ENCODE measurements at places on chromosomes 1 and 21.
A peak's percentile ranks its signal among the peaks of the same experiment; 100 is the strongest.

GRCh38 chr1:32274646-32275340, 17.1 kb upstream of the HDAC1 start:
- no peak for DNase-seq

DNA sequence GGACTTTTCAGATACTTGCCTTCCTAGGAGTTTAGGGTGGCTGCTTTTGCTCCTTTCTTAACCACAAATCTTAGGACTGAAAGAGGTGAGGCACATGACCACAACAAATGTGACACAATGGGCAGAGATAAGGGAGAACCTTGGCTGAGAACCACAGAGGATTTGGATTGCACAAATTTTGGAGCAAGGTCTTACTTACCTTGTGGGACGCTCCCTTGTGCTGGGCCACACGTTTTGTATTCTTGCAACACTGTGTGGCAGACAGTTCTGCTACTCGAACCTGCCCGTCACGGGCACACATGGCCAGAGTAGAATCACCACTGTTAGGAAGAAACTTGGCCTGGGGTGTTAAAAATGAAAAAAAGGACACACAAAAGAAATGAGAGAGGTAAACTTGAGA, 23.9 kb downstream of the DCAF8 start:
- DNase-seq, result no peak

GRCh38 chr1:44855742-44856141, 12.7 kb upstream of the PTCH2 start:
- DNase-seq, result no peak

DNA sequence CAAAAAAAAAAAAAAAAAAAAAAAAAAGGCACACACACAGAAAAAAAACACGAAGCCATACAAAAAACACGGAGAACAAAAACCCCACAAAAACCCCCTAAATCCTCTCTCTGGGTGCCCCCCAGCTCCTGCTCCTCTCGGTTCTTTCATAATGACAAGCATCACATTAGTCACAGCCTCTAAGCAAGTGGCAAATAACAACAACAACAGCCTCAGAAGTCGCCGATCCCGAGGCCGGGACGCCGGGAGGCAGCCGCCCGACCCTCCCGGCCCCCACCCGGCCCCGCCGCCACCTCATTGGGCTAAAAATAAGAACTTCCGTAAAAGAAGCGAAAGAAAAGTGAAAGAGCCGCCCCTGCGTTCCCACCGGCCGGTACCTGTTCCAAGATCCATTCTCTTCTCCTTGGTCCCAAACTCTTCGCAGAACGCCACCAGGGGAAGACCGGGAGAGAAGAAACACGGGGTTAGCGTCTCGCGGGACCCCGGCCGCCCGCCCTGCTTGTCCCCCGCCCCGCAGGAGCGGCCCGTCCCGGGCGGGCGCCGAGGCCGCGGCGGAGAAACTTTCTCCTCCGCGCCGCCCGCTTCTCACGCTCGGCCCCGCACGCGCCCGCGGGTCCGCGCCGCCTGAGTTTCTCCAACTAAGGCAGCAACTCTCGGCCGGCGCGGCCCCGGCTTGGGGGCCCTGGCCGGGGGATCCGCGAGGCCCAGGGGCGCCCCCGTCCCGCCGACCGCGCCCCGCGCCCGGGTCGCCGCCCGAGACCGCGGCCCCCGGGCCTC, 102.8 kb downstream of the CASZ1 start:
- DNase-seq, result no peak

DNA sequence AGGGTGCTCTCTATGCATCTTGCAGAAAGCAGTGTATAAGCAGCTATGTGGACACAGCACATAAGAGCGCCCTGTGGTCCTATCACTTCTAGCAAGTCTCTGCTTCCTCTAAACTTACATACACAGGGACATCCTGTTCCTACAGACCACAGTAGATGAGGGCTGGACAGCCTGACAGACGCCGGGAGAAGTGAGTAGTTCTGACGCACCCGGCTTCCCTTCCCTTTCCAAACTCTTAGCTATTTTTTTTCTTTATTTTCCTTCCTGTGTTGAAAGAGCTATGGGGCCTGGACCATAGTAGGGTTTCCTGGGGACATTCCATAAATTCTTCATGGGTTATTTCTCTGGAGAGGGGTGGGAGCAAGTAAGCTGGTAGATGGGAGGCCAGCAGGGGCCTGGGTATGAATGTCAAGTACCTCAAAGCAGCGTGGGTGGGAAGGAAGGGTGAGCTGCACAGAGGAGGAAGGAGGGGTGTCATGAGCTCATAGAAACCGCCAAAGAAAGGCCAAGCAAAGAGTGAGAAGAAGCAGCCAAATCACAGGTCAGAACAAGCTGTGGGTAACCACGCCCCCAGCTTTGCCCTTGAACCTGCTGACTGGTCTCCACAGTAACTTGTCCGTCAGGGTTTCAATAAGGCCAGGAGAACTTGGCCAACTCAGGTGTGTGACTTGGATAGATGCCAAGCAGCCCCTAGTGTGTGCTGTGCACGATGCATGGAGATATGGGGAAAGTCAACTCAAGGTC, 36.6 kb downstream of the PLXNA2 start:
- peak; percentile 29 for DNase-seq

GRCh38 chr1:58648842-58649241, 51.0 kb downstream of the MYSM1 start:
- no peak for DNase-seq

DNA sequence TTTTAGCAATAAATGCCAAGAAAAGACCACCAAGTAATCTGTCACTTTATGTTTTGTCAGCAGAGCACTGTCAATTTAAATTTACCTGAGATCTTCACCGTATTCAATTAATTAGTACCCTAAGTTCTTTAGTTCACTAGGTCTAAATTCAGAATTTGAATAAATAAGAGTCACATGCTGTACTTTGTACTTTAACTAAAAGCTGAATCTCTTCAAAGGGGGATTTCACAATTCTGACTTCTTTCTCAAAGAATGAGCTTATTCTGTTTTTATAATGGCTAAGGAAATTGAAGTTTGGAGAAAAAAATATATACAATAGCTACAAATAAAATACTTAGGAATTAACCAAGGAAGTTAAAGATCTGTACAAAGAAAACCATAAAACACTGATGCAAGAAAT, 2.1 kb upstream of the GNG5 start:
- no peak for DNase-seq

GRCh38 chr1:163170331-163170730, 32.4 kb downstream of the RGS5 start:
- DNase-seq, result no peak

Data from NCI-H748 treated with DMSO at 0.1 percent for 48 hours (cell line).